ENCODE measurements at places on chromosomes 16 and 17. TPM values are rescaled to one million over a fixed set of nuclear protein-coding genes. Genes with fewer than 3 reads are reported as not detected.

DNA sequence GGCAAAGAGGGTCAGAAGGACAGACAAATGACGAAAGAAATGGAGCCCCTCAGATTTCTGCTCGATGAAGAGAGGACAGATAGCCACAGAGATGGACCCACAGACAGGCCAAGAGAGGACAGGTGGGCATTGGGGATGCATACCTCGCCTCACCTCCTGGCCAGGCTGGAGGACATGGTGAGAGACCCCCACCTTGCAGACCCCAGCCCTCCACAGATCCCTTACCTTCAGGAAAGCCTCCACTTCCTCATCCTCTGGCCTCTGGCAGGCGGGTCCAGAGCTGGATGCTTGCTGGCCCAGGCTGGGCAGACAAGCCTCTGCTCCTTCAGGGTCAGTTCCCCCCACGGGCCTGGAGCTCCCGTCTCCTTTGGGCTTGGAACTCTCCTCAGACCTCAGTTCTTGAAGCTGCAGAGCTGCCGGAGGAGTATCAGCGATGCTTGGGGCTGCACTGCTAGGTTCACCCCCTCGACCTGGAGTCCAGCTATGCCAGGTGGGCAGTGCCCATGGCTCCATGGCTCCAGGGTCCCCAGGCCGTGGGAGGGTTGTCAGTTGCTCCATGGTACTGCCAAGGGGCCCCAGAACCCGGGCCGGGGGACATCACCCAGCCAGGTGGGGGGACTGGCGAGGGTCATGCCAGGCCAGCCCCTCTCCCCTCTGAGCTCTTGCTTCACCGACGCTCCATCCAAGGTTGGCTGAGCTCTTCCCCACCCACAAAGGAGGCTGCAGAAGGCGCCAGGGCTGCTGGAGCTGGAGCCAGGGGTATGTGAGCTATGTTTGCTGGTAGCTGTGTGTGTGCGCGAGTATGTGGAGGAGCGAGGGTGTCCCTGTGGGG is 1.0 kb downstream of the TSPOAP1 start:
- no peaks in the 10 kb centered on the region for H3K27me3 ChIP-seq
- DNase-seq: no peak
- no peaks in the 10 kb centered on the region for H3K4me1 ChIP-seq
- no peak overlapping the region for H3K4me3 ChIP-seq
- H3K27ac ChIP-seq: peak overlapping the region; percentile 27
- H3K36me3 ChIP-seq: no peaks in the 10 kb centered on the region

DNA sequence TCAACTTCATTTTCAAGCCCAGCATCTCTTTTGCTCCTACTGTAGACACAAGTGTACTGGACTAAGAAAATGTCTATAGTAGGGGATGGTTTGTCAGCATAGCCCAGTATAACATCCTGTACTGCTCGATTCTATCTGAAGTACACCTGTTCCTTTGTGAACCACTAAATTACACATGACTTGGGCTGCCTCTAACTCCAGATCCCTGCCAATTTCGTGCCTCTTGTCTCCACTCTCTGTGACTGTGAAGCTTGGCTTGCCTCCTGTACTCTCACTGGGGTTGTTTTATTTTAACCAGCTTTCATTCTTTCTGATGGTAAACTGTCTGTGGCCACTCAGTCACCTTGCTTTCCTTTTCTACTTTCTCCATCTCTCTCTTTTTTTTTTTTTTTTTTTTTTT is 24.5 kb downstream of the GFOD2 start:
- no peaks in the 10 kb centered on the region for H3K27me3 ChIP-seq
- no peak overlapping the region for H3K27ac ChIP-seq
- no peak for DNase-seq
- H3K4me3 ChIP-seq: no peak overlapping the region

GRCh38 chr16:31074814-31075183 is 577 bp downstream of the ZNF646 start:
- no peaks in the 10 kb centered on the region for H3K27me3 ChIP-seq
- H3K36me3 ChIP-seq: peaks cover 3% of the 10 kb centered on the region
- H3K4me3 ChIP-seq: peak overlapping the region; percentile 79
- peaks cover 9% of the 10 kb centered on the region for H3K4me1 ChIP-seq
- peak overlapping the region; percentile 58 for H3K27ac ChIP-seq
- no peak for DNase-seq

- H3K4me1 ChIP-seq: no peaks in the 10 kb centered on the region
- H3K4me3 ChIP-seq: no peak overlapping the region
- no peaks in the 10 kb centered on the region for H3K36me3 ChIP-seq
- H3K27ac ChIP-seq: no peak overlapping the region
- H3K27me3 ChIP-seq: no peaks in the 10 kb centered on the region
These were observed 14.5 kb downstream of the MMP28 start for GRCh38 chr17:35780950-35781349.

DNA sequence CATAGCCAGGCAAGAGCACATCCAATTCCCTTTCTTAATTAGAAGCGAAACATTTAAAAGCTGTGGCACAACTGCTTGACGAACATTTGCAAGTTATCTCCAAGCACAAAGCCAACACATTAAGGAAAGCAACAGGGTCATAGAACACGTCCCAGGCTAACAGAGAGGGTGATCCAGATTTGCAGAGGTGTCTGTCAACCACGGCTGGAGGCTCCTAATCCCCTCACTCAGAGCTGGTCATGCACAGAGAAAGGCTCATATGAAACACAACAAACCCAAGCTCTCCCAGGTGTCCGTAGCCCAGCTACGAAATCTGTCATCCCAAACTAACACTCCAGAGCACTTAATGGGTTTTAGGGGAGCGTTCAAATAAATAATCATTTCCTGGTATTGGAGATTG is 276.1 kb downstream of the SLC39A11 start:
- no peak for DNase-seq
- H3K27me3 ChIP-seq: no peaks in the 10 kb centered on the region
- no peaks in the 10 kb centered on the region for H3K4me1 ChIP-seq
- H3K27ac ChIP-seq: no peak overlapping the region

DNA sequence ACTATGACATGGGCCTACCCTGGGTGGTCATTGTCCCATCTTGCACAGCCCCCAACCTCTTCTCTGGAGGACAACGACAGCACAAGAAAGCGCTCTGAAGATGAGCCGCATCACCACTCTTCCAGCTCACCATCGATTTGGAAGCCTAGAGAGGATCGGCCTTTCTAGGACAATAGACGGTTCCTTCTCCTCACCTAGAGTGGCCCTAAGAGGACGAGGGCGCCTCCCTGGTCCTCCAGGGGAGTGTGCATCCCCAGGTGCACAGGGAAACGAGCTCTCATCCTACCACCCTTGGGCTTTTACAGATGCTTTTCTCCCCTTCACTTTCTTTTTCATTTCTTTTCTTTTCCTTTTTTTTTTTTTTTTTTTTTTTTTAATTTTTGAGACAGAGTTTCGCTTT is 20.3 kb upstream of the SLC52A1 start:
- H3K36me3 ChIP-seq: no peaks in the 10 kb centered on the region
- DNase-seq: peak; percentile 5
- no peak overlapping the region for H3K4me3 ChIP-seq
- no peak overlapping the region for H3K27ac ChIP-seq
- H3K27me3 ChIP-seq: no peaks in the 10 kb centered on the region
- H3K4me1 ChIP-seq: no peaks in the 10 kb centered on the region

DNA sequence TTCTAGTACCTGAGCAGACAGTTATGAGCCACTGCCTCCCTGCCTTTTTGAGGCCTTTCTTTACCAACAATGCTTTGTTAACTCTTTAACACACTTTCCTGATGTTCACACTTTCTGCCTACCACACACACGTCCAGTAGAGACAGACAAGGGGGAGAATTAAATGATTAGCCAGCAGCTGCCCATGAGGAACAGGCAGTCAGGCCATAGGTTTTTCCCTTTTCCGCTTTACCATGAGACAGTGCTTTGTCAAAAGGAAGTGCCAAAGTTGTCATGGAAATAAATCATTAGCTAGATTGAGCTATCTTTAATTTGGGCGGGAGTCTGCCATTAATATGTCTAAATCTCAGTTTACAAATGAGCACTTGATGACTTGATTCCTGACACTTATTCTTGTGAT is 102.1 kb downstream of the PITPNC1 start:
- no peaks in the 10 kb centered on the region for H3K27me3 ChIP-seq
- no peaks in the 10 kb centered on the region for H3K4me1 ChIP-seq
- H3K4me3 ChIP-seq: no peak overlapping the region
- H3K36me3 ChIP-seq: no peaks in the 10 kb centered on the region

GRCh38 chr17:6059406-6059805 is 10.8 kb upstream of the WSCD1 start:
- H3K4me3 ChIP-seq: no peak overlapping the region
- no peak overlapping the region for H3K27ac ChIP-seq
- DNase-seq: no peak

DNA sequence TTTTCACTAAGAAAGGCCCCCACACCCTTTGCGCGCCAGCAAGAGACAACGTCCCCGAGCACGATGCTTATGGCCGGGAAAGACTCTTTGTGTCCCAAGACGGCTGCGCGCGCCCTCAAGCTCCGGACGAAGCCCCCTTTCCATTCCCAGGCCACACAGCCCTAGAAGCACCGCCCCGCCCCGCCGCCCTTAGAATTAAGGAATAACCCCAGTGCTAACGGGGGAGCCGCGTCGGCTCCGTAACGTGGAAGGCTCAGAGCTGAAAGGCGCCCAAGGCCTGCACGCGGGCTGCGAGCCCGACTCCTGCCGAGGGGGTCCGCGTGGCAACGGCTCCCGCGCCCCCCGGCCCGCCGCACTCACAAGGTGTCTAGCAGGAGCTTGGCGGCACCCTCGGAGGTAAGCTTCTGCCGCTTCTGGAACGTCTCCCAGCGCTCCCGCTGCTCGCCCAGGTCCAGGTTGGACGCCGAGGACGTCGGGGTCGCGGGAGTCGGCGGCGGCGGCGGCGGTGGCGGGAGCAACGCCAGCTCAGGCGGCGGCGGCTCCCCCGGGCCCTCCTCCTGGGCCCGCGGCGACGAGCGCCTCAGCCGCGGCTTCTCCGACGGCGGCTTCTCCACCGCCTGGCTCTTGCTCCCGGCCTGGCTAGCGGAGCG is 477 bp downstream of the CENPV start:
- DNase-seq: peak; percentile 41
- H3K36me3 ChIP-seq: no peaks in the 10 kb centered on the region
- peak overlapping the region; percentile 55 for H3K4me3 ChIP-seq
- H3K4me1 ChIP-seq: peaks cover 7% of the 10 kb centered on the region
- H3K27ac ChIP-seq: peak overlapping the region; percentile 88

- H3K4me3 ChIP-seq: no peak overlapping the region
- H3K36me3 ChIP-seq: no peaks in the 10 kb centered on the region
- H3K27me3 ChIP-seq: no peaks in the 10 kb centered on the region
- no peak overlapping the region for H3K27ac ChIP-seq
- peaks cover 16% of the 10 kb centered on the region for H3K4me1 ChIP-seq
These were observed 11.3 kb upstream of the CD300A start for GRCh38 chr17:74455025-74455545.

Gene TELO2
- 55.7 TPM for total RNA-seq

Gene IL34
- 0.49 TPM for total RNA-seq

Gene SLC7A6
- total RNA-seq: 267 TPM

Gene ST6GALNAC1
- total RNA-seq: 1.7 TPM
